ENCODE measurements at places on chromosomes 7 and 10.

GRCh38 chr10:43120929-43121314, 17.3 kb upstream of the CSGALNACT2 start:
- no peak for DNase-seq

- DNase-seq: no peak
These were observed 283.1 kb downstream of the POM121L12 start for GRCh38 chr7:53318566-53318965.

DNA sequence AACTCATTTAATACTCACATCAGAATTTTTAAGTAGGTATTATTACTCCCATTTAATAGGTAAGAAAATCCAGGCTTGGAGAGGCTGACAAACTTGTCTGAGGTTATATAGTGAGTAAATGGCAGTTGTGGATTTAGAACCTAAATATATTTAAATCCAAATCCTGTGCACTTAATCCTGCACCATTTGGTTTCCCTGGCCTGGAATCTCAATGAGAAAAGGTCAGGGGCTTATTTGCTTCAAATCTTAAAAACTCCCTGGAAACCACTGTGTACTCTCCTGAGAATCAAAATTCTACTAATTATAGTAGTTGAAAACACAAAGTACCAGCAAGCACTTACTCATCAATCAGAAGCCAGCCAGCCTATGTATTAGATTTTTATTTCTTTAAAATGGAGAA, 97.7 kb downstream of the DNMBP start:
- no peak for DNase-seq

DNA sequence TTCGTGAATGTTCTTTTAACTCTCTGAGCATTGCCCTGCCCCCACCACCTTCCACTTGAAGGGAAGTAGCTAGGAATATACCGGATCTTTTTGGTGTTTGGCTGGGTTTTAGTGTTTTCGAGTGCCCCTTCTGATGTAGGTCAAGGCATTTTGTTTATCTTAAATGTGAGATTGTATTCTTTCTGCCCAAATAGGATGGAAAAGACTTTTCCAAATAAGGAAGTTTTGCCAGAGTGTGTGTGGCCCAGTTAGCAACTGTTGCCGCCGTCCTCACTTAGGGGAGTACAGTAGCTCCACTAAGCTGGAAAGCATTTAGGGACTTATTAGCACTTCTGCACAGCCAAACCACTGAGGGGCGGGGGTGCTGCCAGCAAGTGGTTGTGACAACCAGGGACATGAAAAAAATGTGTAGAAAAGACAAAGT, 29.8 kb upstream of the VCL start:
- no peak for DNase-seq
